Caco-2 (cell line): ENCODE measurements at places on chromosomes 1 and 21.

DNA sequence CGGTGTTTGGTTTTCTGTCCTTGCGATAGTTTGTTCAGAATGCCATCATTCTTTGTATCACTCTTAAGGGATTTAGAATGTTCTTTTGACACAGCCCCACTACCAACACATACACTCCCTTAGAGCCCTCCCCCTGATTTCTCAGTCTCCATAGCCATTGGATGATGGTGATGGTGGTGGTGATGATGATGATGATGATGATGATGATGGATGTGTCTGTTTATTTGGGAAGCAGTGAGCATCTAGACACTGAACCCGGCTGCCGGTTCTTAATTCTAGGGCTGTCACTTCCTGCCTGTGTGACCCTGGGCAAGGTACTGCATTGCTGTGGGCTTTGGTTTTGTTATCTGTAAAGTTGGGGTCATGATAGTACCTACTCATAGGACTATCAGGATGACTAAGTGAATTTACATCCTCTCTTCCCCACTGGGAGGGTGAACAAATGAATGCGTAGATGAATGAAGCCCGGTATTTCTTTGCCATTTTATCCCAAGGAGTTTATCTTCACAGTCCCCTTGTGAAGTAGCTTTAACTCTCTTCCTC, 100.7 kb downstream of the HUNK start:
- no peak for DNase-seq

DNA sequence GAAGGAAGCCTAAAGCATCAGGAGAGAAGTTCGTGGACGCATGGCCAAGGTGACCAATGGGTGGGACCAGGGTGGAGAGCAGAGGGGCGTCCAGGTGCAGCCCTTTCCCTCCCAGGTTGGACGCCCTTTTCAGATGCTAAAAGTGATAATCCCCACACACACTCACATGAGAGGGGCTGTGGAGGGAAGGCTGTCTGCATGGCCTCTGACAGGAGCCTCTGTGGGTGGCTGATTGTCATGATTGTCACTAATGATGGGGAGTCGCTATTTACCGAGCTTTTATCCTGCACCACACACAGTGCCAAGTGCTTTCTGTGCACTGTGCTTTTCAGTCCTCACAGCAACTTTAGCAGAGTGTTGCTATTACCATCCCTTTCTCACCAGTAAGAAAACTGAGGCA, 27.1 kb upstream of the C1QA start:
- no peak for DNase-seq

- DNase-seq: no peak
Observed at GRCh38 chr1:245978915-245979314, 528.2 kb downstream of the SMYD3 start.

GRCh38 chr1:234188454-234188792, 184.8 kb upstream of the COA6 start:
- DNase-seq: no peak

- DNase-seq: no peak
Observed at GRCh38 chr1:81044708-81045107, 756.0 kb upstream of the ADGRL2 start.

DNA sequence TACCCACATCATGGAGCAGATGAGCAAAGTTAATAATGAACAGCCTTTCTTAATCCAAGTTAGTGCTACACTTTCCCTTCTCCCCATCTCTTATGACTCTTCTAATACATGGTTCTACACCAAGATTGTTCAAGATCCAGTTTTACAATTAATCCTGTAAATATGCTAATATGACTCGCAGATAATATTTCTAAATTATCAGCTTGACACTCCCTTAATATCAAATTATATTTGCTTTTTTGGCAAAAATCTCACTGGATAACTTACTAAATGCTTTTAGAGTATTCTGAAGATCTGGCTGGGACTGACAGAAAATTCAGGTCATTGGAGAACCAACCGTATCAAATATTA, 24.4 kb upstream of the CR1L start:
- no peak for DNase-seq

- DNase-seq: no peak
Observed at GRCh38 chr1:20891091-20891490, 104.0 kb upstream of the HP1BP3 start.

DNA sequence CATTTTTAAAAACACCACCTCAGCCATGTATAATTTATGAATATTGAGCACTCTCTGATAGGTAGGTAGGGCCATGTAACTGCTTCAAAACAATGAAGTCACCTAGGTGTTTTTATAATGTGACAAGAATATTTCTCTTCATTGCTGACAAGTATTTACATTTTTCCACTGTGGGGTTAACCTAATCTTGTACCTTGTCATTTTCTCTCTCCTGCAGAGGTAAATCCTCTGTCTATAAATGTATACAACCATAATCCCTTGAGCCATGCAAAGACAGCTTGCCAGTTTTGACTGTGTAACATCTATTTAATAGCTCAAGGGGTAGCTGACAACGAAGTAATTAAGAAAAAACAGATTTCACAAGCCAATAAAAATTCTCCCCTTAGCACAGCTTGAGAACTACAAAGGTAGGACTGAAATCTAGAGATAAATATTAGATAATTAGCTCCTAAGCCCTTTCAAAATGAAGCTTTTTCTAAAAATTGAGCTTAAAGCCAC, 137.6 kb upstream of the POGK start:
- no peak for DNase-seq
